ENCODE measurements at places on chromosomes 5 and 9.

GRCh38 chr9:100477241-100477640 lies 4.3 kb downstream of the TMEFF1 start:
- no peak for DNase-seq

GRCh38 chr5:179827680-179828079 lies 7.0 kb downstream of the SQSTM1 start:
- DNase-seq, result no peak

DNA sequence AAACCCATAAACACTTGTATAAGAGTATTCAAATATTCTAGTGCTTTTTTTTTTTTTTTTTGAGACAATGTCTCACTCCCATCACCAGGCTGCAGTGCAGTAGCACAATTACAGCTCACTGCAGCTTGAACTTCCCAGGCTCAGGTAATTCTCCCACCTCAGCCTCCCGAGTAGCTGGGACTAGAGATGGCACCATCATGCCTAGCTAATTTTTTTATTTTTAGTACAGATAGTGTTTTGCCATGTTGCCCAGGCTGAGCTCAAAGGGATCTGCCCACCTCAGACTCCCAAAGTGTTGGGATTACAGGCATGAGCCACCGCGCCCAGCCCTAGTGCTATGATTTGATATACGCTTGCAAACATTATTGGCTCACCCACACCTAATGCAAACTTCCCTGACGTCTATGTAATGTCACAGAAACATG lies 11.8 kb downstream of the IL6ST start:
- DNase-seq, result peak; percentile 23

GRCh38 chr9:119365291-119366027 lies 3.8 kb downstream of the BRINP1 start:
- no peak for DNase-seq

DNA sequence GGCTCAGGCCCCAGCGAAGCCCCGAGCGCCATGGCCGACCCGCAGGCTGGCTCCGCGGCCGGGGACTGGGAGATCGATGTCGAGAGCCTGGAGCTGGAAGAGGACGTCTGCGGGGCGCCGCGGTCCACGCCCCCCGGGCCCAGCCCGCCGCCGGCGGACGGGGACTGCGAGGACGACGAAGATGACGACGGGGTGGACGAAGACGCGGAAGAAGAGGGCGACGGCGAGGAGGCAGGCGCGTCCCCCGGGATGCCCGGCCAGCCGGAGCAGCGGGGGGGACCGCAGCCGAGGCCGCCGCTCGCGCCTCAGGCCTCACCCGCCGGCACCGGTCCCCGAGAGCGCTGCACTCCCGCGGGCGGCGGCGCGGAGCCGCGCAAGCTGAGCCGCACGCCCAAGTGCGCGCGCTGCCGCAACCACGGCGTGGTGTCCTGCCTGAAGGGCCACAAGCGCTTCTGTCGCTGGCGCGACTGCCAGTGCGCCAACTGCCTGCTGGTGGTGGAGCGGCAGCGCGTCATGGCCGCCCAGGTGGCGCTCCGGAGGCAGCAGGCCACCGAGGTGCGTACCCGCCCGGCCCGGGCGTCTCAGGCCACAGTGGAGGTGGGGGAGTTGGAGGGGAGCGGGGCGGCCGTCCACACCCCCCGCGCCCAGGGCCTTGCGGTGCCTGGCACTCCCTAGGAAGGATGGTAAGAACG lies 1.6 kb downstream of the DMRT2 start:
- DNase-seq, result no peak

GRCh38 chr5:36393656-36394428 lies 92.1 kb upstream of the RANBP3L start:
- DNase-seq, result no peak

Measured in CD4-positive, alpha-beta T cell treated with Interleukin-12 subunit alpha and Interleukin-12 subunit beta, for 1 hour (primary cell).